Kidney (tissue), 22 donors: ENCODE measurements at places on chromosomes 11 and 22. TPM values are rescaled to one million over a fixed set of nuclear protein-coding genes. Genes with fewer than 3 reads are reported as not detected.
A peak's percentile ranks its signal among the peaks of the same experiment; 100 is the strongest.

Gene PANX2
- 4.3 TPM for polyA plus RNA-seq

- peak overlapping the region; percentile 72 for H3K27ac ChIP-seq
- no peaks in the 10 kb centered on the region for H3K27me3 ChIP-seq
- no peak overlapping the region for H3K4me3 ChIP-seq
- no peaks in the 10 kb centered on the region for H3K36me3 ChIP-seq
Observed at GRCh38 chr11:709109-709997, 3.3 kb downstream of the EPS8L2 start.

Gene INPP5J
- 44.7 TPM for polyA plus RNA-seq

Gene CADM1
- polyA plus RNA-seq, result 24.0 TPM

GRCh38 chr11:103729617-103730016, 306.8 kb upstream of the DDI1 start:
- no peak overlapping the region for H3K27ac ChIP-seq
- H3K27me3 ChIP-seq, result no peaks in the 10 kb centered on the region
- no peaks in the 10 kb centered on the region for H3K36me3 ChIP-seq
